ENCODE measurements at places on chromosomes 11 and 22. TPM values are rescaled to one million over a fixed set of nuclear protein-coding genes. Genes with fewer than 3 reads are reported as not detected.
A peak's percentile ranks its signal among the peaks of the same experiment; 100 is the strongest.

Gene PSMC3
- total RNA-seq = 230 TPM

Gene MUC6
- not detected for total RNA-seq

Gene NXPE4
- total RNA-seq = not detected

Gene ANGPTL5
- not detected for total RNA-seq

Gene MMP1
- not detected for total RNA-seq

DNA sequence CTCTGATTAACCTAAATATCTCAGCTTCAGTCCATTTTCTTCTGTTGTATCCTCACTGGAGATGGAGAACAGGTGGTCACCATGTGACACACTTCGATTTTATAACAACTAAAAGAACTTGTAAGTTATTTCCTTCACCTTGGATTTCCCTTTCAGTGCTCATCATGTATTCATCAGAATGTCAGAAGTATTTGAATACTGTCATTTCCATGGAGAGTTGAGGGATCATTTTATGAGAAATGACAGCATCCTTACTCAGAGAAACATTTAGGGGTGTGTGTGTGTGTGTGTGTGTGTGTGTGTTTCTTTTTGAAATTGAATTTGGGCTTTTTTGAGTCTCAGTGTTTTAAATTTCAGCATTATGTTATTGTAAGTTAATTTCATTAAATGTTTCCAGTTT, 205.8 kb downstream of the ARHGAP42 start:
- no peaks in the 10 kb centered on the region for H3K27me3 ChIP-seq
- H3K36me3 ChIP-seq = no peaks in the 10 kb centered on the region
- H3K27ac ChIP-seq = no peak overlapping the region

- no peaks in the 10 kb centered on the region for H3K27me3 ChIP-seq
- H3K27ac ChIP-seq = no peak overlapping the region
- H3K36me3 ChIP-seq = peaks cover 13% of the 10 kb centered on the region
- peak; percentile 67 for DNase-seq
- peaks cover 2% of the 10 kb centered on the region for H3K4me1 ChIP-seq
Observed at GRCh38 chr22:49600891-49601431, 226.7 kb downstream of the BRD1 start.

DNA sequence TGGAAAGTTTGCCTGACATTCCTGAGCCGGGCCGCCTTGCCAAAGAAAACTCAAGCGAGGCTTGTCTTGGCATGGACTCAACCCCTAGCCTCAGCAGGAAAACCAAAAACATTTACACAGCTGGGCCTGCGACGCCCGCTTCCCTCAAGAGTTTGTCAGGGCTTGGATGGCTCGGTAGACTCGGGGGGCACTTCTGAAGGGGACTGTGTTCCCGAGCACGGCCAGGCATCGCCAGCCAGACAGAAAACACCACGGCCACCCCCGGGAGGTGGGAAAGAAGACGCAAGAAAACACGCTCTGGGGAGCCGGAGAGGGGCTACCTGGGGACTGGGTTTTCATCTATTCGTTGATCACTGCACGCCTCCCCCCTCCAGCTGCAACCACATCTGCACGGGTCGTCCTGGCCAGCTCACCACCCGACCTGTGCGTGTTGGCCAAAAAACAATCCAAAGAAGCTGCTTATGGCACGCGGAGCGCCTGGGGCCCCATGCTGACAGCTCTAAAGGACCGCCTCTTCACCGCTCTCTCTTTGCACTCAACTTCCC, 380.7 kb downstream of the MN1 start:
- H3K4me3 ChIP-seq = no peak overlapping the region
- DNase-seq = no peak
- no peaks in the 10 kb centered on the region for H3K36me3 ChIP-seq

GRCh38 chr11:96267496-96268032, 75.4 kb downstream of the MAML2 start:
- H3K4me1 ChIP-seq = peaks cover 57% of the 10 kb centered on the region
- peak overlapping the region; percentile 44 for H3K4me3 ChIP-seq
- DNase-seq = peak; percentile 75
- H3K27me3 ChIP-seq = no peaks in the 10 kb centered on the region
- peaks cover 46% of the 10 kb centered on the region for H3K36me3 ChIP-seq
- peak overlapping the region; percentile 78 for H3K27ac ChIP-seq

DNA sequence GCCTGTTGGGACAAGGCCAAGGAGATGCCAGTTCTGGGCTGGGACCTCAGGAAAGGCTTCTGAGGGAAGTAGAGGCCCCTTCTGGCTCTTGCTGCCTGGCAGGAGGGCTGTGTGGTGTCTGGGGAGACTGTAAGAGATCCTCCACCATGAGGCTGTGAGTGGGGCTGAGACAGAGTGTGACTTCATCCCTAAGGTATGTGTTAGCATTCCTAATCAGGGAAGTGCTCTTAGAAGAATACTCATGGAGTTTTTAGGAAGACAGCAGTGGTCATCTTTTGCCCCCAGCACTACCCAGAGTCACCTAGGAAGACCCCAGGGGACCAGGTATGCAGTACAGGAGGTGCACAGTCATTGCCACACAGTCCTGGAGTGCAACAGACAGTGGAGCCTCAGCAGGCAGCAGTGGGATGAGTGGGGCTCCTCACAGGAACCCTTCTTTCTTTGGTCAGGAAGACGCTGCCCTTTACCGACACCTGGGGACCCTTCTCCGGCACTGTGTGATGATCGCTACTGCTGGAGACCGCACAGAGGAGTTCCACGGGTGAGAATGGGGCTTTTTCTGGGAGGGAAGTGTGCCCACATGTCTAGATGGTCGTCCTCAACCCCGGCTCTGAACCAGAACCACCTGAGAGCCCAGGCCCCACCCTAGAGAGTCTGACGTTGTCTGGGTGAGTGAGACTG, 2.8 kb downstream of the RIC8A start:
- no peak for DNase-seq
- no peaks in the 10 kb centered on the region for H3K27me3 ChIP-seq
- H3K27ac ChIP-seq = peak overlapping the region; percentile 45
- H3K36me3 ChIP-seq = peaks cover 68% of the 10 kb centered on the region
- peaks cover 14% of the 10 kb centered on the region for H3K4me1 ChIP-seq

DNA sequence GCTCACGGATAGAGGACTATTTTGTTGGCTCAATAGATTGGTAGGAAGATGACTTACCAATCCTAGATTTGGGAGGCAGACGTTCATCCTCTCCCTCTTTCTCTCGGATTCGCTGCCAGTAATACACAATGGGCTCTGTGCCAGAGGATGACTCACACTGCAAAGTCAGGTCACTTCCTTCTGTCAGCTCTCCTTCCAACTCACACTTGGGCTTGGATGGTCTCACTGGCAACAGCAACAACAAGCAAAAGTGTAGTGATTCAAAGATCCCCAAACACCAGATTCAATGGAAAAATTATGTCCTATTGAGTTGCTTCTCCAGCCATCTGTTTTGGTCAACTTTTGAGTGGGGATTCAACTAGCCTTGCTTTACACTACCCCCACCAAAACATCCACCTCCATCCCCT, 21.7 kb upstream of the HSPA8 start:
- peak overlapping the region; percentile 85 for H3K27ac ChIP-seq
- H3K27me3 ChIP-seq = no peaks in the 10 kb centered on the region
- peaks cover 49% of the 10 kb centered on the region for H3K4me1 ChIP-seq
- peak; percentile 92 for DNase-seq
- peak overlapping the region; percentile 78 for H3K4me3 ChIP-seq

GRCh38 chr11:71988050-71988449, 10.7 kb upstream of the IL18BP start:
- no peak for DNase-seq
- peaks cover 11% of the 10 kb centered on the region for H3K4me1 ChIP-seq
- H3K27ac ChIP-seq = no peak overlapping the region
- no peak overlapping the region for H3K4me3 ChIP-seq

- peak; percentile 66 for DNase-seq
- peak overlapping the region; percentile 93 for H3K4me3 ChIP-seq
- H3K27me3 ChIP-seq = no peaks in the 10 kb centered on the region
Observed at GRCh38 chr11:117230999-117231841, 653 bp downstream of the PCSK7 start.

DNA sequence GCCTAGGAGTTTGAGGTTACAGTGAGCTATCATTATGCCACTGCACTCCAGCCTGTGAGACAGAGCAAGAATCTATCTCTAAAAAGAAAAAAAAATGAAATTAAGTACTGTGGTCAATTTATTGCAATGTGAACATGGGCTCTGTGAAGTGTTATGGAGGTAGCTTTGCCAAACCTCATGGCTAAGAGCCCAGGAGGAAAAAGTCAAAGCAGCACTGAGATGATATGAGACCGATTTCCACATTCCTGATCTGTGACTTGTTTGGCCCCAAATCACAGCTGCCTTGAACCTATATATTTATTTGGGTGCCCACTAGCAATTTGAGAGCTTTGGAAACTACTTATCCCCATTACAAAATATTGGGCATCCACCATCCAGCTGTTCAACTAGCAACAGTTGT, 29.8 kb upstream of the TMEM135 start:
- H3K27ac ChIP-seq = no peak overlapping the region
- no peak overlapping the region for H3K4me3 ChIP-seq
- no peak for DNase-seq
